ENCODE measurements at places on chromosomes 6 and 20. TPM values are rescaled to one million over a fixed set of nuclear protein-coding genes. Genes with fewer than 3 reads are reported as not detected.

Gene ERVFRD-1
- total RNA-seq, result 0.10 TPM

Gene EPHA7
- total RNA-seq, result under 0.01 TPM

Gene NKX2-4
- not detected for total RNA-seq

Gene RBPJL
- total RNA-seq, result not detected

Gene MYB
- 4.8 TPM for total RNA-seq

Gene IMPG1
- not detected for total RNA-seq

Gene OTOR
- not detected for total RNA-seq

All from mononuclear cell (primary cell).